ENCODE measurements at places on chromosomes 12 and 14.
A peak's percentile ranks its signal among the peaks of the same experiment; 100 is the strongest.

DNA sequence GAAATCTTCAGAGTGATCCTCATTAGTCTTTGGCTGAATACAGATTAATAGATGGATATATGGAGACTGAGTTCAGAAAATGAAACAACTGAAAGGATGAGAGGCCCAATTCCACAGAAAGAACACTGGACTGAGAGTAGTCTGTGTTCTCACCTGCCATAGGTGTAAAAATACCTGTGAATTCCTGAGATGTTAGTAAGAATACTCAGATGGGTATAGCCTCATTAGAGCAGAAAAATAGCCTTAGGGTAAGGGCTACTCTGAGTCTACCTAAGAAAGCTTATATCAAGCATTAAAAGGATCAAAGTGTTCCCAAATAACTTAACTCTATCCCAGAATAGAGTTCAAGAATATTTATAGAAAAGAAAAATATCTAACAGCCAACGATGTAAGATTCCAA is 1510.3 kb upstream of the SEL1L start:
- no peak for DNase-seq

DNA sequence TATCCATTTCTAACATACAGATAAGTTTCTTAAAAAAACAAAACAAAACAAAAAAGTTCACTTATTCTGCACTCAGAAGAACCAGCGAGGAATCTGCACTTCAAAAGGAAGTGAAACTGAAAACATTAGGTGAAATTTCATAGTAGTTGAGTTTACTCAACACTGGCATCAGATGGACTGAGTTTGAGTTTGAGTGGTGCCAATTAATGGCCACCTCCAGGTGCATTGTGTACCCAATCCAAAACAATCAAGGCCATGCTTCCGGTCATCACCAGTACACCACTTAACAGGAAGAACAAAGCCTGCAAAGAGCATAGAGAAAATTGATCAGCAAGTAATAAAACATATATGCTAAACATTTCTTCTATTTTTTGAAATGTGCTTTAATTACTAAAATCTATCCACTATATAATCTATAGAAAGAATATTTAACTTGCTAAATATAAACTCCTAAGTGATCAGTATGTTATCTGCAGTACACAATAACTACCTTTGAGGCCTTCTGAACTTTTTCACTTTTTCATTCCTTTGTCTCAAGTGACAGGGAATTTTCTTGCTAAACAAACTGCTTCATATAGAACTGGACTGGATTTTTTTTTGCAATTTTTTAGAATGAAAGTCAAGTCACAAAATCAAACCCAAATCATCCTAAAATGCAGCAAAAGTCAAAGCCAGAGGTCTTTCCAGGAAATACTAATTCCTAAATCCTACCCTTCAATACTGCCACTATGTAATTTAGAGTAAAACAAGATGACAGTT is 11.5 kb downstream of the SLC38A2 start:
- DNase-seq: no peak

DNA sequence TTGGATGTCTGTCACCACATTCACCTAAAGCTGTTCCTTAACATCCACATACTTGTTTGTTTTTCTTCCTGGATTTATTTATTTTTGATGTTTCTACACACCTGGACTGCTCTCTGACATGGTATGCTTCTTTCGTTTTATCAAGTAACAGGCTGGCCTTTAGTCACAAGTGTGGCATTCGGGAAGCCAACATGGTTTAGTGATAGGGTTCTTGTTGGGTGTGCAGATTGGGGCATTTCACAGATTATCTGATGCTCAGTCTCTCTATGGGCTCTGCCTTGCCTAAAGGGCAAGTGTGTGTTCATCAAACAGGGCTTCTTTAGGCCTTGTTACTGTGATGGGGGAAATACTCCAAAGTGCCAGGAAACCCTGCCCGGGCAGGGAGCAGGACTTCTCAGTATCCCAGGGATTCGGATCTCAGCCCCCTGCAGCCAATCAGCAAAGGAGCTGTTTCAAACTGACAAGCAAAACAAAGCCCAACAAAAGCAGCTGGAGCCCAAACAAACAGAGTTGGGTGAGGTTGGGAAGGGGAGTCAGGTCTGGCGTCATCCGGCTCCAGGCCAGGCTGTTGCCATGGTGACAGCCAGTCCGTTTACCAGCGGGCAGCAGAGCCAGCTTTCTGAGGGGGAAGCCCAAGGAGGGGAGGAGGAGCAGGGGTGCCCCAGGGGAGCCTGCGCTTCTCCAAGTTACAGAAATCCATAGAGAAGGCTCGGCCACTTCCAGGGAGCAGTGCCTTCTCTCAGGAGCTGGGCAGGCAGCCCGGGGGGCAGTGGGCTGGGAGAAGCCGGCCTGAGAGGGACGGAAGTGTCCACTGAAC is 31.9 kb downstream of the FOS start:
- DNase-seq: peak; percentile 54

DNA sequence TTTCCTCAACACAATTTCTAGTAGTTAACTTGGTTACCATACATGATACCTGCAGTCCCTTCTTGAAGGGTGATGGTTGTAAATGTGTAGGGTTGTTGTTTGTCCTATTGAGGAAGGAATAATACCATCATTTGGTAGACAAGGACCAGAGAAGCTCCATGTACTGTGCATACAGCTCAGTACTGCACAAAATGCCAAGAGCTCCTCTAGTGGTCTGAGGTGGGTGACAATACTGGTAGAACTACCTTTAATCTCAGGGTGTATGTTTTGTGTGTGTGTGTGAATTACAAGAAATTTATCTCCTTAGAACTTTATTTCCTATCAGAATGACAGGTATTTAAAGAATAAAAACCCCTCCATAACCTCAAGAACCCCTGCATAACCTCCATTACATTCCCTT is 575.3 kb downstream of the TMTC2 start:
- DNase-seq: no peak

- peak; percentile 90 for DNase-seq
Observed at GRCh38 chr12:124633365-124634362, 66.3 kb upstream of the NCOR2 start.

GRCh38 chr12:66863276-66863675 is 184.4 kb upstream of the GRIP1 start:
- DNase-seq: no peak

- no peak for DNase-seq
Observed at GRCh38 chr14:53001787-53002378, 51.0 kb upstream of the FERMT2 start.

- DNase-seq: no peak
Observed at GRCh38 chr14:90518069-90518940, 121.5 kb downstream of the CALM1 start.

Data from PC-9 (cell line).